ENCODE measurements at places on chromosomes 1 and 21.

GRCh38 chr1:206521127-206521526 is 13.8 kb downstream of the RASSF5 start:
- DNase-seq = no peak

DNA sequence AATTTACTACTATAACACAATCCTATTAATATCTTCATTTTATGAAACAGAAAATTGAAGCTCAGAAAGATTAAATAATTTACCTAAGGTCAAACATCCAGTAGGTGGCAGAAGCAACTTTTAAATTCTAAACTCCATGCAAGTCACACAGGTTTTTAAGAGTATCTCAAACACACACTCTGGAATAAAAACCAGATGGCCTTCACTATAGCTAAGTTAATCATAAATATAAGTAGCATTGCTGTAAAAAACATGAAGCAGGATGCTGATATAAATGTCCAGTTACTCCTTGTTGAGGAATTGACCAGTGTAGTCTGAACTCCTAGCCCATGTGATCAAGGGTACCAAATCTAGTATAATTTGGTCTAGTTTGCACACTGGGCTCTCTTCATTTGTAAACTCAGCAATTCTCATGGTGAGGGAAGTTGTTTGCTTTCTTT is 9.4 kb upstream of the FMO3 start:
- peak; percentile 81 for DNase-seq

- DNase-seq = no peak
Observed at GRCh38 chr1:154742606-154743005, 127.5 kb downstream of the KCNN3 start.

DNA sequence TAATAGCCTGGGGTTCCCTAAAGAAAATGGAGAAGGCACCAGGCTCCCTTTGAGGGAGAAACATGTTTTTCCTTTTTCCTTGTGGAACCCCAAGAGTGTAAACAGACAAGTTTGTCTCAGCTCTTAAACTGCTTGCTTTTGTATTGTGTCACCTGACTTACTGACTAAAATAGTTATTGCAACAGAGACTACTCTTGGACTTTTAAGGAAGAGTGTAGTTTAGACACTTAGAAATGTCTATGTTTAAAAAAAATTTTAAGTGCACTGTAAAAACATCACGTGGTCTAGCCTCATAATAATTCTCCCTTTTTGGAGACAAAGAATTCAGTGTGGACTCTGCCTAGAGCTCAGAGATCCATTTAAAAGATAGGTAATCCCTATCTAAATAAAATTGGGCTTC is 141.1 kb downstream of the TRIM33 start:
- DNase-seq = no peak

GRCh38 chr1:226310245-226310540 is 1.2 kb upstream of the LIN9 start:
- DNase-seq = no peak

DNA sequence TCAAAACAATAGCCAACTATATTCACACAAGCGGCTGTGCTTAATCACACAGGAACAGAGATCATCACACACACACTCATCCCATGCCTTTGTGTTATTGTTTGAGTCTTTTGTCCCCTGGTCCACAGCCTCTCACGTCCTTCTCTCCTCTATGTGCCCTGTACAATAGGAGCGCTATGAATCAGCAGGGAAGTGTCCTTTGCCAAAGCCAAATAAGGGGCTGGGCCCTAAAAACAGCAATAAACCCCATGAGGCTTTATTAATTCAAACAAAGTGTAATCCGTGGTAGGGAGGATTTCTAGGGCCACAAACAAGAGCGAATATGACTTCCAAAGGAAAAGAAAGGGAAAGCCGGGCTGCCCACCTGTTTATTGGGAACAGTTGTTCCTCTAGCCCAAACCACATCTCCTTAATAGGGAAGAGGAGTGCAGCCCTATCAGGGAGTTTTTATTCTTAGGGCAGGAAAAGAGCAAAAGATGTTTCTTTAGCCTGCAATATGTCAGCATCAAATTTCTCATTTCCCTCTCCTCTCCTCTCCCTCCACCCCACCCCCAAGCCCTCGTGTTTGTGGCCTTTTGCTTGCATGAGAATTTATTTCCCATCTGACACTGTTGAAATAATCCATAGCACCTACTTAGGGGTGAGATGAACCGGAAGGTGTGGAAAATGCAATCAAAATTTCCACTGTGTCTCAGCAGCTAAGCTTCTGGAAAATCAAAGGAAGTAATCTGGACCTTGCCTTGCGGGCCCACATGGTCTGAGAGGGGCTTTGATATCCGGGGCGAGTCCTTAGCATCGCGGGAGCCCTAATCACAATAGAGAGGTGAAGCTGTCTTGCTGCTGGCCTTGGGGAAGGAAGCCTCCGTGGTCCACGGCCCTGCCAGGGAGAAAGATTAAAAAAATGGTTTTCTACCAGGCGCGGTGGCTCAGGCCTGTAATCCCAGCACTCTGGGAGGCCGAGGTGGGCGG is 45.3 kb upstream of the ITPKB start:
- DNase-seq = peak; percentile 10

DNA sequence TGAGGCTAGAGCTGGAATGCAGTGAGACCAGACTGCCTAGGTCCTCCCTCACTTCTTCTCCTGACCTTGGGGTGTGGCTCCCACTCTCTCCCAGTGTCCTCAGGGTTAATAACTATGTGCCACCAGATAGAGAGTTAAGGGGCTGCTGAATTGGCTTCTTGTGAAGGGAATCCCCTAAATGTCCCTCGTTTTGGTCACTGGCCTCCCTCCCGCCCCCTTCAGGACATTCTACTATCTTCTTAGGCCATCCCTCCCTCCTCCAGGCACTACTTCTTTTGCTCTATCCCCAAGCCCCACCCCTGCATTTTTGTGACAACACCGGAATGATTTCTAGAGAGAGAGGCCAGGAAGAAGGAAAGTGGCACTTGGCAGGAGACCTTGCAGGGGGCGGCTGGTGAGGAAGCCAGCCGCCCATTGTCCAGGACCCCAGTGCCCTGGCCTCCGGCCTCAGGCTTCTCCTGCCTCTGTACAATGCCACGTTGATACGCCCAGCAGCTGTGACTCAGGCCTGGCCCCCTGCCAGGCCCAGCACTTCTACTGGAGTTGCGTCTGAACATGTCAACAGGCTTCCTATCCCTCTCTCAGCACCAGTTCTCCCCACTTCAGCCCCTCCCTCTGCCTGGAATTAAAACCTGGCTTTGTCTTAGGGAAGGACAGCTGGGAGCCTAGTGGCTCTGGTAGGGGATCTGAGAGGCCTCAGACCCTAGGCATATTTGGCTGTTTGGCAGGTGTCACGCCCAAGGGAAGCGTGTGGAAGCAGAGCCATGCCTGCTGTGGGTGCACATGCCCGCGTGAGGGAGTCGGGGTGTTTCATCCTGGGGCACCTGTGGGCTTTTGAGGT is 9.1 kb downstream of the LMNA start:
- peak; percentile 98 for DNase-seq

DNA sequence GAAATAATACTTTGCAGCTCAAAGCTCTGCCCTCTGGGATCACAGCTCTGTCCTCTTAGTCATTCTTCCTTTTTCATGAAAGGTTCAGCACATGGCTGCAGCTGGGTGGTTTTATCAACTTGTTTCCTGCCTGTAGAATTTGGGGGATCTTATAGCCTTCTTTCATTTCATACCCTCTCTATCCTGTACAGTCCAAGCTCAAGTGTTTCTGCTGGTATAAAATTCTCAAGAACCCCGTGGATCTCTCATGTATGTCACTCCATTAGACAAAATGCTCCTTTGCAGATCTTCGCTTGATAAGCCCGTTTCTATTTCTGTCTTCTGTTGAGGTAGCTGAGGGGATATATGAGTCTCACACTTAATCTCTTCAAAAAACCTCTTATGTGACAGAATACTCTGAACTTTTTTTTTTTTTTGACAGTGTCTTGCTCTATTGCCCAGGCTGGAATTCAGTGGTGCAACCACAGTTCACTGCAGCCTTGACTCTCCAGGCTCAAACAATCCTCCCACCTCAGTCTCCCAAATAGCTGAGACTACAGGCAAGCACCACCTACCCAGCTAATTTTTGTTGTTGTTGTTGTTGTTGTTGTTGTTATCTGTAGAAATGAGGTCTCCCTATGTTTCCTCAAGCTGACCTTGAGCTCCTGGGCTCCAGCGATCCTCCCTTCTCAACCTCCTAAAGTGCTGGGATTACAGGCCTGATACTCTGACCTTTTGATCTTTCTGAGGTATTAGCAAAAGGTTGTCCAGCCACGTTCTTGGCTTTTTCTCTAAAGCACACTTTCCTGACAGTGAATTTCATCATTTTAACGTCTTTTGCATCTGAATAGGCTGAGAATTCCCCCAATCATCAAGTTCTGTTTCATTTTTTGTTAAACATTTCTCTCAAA is 24.6 kb upstream of the COL9A2 start:
- no peak for DNase-seq

DNA sequence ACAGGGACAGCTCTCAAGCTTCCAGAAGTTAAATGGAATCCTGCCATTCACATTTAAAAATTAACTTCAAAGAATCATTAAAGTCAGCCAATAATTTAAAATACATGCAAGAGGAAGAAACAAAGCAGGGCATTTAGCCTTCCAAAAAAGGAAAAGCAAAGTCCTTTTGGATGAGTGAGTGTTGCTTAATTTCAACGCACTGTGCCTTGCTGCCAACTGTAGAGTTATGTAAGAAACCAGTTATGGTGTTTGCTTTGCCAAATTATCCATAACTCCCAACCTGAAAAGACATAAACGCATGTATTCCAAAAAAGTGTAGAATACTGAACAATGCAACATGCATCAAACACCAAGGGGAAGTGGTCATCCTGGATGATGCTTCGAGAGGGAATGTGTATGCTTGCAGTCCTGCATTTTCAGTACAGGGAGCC is 16.1 kb upstream of the KCNE1 start:
- peak; percentile 42 for DNase-seq

GRCh38 chr1:227728059-227728891 is 6.8 kb downstream of the JMJD4 start:
- DNase-seq = peak; percentile 42

- DNase-seq = peak; percentile 7
Observed at GRCh38 chr1:211788626-211789025, 41.9 kb downstream of the LPGAT1 start.

GRCh38 chr1:16088351-16088911 is 15.0 kb upstream of the FAM131C start:
- DNase-seq = no peak

- no peak for DNase-seq
Observed at GRCh38 chr1:183365676-183366075, 52.5 kb downstream of the NMNAT2 start.

DNA sequence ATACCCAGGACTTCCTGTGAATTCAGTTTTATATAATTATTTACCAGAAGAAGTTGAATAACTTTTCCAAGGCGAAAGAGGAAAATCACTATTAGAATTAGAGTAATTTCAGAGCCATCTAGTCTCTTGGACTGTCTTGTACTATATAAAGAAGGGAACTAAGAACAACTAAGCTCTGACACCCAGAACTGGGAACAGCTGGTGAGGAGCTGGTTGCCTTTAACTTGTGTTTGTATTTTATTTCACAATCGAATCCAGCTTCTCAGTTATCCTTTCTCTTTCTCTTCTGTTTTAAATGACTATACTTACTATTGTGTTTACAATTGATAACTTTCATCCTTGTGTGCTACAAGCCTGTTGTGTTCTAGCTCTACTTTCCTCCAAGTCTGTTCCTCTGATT is 8.4 kb downstream of the SNX27 start:
- DNase-seq = peak; percentile 52
